Gastroesophageal sphincter (tissue), 4 donors: ENCODE measurements at places on chromosomes 2 and 18.

DNA sequence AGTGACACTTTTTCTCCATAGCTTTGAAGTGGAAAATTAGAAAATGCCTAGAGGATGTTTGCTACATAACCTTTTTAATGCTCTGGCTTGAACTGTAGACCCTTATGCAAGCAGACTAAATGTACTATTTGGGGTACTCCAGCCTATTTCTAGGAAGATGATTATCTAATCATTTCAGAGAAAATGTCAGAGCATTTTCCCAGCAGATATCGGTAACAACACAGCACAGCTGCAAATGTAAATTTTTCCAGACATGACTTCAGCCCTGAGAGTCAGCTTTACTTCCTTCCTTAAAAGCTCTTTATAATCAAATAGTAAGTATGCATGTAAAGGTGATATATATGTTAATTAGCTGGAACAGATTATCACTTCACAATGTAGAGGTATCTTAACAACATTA, 1647.1 kb downstream of the SUCLG1 start:
- no peak for ATAC-seq

- ATAC-seq = no peak
Measured at GRCh38 chr2:181461056-181461997, 4.1 kb downstream of the ITGA4 start.

DNA sequence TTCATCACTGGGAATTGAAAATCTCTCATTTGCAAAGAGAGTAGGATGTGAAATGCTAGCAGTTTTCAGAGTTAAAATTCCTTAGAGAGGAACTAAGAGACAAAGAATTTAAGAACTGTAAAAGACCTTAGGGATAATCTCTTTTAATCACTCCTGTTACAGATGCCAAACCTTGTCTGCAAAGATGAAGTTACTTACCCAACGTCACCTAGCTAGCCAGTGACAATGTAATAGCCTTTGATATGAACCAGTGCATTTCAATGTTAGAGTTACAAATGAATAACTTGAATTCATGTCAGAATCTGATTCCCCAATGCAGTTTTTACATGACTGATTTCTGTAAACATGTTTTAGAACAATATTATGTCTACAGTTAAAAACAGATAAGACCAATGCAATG, 190.1 kb downstream of the LRP1B start:
- no peak for ATAC-seq

DNA sequence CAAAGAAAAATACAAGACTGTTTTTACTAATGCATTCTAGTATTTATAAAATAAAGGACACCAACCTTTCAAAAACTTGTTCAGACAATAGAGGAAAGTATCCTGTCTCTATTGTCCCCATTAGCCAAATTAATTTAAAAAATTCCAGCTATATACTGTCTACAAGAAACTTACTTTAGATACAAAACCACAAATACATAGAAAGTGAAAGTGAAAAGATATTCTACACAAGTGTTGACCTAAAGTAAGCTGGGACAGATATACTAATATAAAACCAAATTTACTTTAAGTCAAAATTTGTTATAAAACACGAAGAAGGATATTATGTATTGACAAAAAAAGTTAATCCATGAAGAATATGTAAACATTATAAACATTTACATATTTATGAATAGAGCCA, 893.3 kb upstream of the TMEFF2 start:
- ATAC-seq = no peak

DNA sequence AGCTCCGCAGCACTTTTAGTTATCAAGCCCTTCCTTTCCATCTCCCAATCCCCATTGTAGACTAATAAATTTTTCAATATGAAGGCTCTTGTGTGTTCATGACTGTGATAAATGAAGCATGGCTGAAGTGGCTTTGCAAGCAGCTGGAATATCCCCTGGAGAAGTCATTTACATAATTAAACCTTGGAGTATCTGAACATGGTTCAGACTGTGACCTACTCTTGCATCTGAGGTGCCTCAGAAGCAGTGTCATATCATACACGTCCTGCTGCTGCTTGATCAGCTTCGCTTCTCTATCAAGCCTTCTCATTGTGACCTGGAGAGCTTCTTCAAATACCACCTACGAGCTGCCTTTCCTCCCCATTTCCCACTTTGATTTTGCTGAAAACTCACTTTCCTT, 48.4 kb upstream of the ZNF397 start:
- no peak for ATAC-seq

- ATAC-seq = no peak
Measured at GRCh38 chr2:46331109-46331766, 34.0 kb downstream of the EPAS1 start.
